ENCODE measurements at places on chromosomes 4 and X.

GRCh38 chr4:77449171-77449570, 156.4 kb upstream of the CXCL13 start:
- DNase-seq, result no peak

- peak; percentile 14 for DNase-seq
These were observed 418.2 kb downstream of the STIM2 start for GRCh38 chr4:27278615-27279375.

DNA sequence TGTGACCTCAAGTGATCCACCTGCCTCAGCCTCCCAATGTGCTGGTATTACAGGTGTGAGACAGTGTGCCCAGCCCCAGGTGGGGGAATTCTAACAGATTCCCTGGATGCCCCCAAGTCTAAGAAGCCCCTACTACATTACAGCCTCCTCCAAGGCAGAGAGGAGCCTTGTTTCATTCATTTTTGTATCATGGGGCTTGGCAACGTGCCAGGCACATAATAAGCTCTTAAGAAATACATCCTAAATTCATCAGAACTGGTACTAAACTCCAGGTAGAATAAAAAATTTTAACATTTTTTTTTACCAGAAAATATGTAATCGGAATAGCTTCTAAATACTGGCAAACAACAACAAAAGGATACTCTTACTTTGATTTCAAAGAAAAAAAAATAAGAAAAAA, 127.1 kb downstream of the CHIC2 start:
- DNase-seq, result no peak

DNA sequence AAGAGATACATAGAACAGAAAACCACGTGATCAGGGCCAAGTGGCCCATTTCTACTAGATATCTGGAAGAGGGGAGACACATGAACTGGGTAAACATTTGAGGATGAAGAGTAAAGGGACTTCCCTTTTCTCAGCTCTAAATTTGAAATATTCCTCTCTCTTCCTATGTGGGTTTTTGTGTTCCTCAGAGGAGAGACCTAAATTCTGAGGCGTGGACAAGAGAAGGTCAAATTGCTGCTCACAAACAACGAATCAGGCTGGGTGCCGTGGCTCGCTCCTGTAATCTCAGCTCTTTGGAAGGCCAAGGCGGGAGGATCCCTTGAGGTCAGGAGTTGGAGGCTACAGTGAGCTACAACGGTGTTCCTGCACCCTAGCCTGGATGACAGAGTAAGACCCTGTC, 216.0 kb downstream of the PTTG2 start:
- DNase-seq, result no peak

GRCh38 chr4:180333162-180333561, 1910.0 kb upstream of the TENM3 start:
- DNase-seq, result no peak

GRCh38 chr4:13523591-13524503, 20.5 kb downstream of the NKX3-2 start:
- DNase-seq, result no peak

- no peak for DNase-seq
These were observed 156.1 kb upstream of the HHIP start for GRCh38 chr4:144489831-144490230.

DNA sequence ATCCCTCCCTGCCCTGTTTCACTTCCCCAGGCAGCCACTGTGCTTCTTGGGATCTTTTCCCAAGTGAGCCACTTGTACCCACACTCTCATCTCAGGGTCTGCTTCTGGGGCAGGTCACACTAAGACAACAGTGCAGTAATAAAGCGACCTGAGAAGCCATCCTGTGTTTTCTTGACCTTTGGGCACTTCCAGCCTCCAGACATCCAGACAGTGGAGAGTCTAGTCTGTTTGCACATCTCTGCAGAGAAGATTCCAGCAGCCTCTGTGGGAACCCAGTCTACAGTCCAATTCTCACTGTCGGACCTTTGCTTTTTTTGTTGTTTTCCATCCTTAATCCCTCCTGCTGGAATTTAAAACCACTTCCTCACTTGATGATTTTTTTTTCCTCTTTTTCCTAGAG, 50.3 kb upstream of the ATP6AP2 start:
- DNase-seq, result peak; percentile 15

DNA sequence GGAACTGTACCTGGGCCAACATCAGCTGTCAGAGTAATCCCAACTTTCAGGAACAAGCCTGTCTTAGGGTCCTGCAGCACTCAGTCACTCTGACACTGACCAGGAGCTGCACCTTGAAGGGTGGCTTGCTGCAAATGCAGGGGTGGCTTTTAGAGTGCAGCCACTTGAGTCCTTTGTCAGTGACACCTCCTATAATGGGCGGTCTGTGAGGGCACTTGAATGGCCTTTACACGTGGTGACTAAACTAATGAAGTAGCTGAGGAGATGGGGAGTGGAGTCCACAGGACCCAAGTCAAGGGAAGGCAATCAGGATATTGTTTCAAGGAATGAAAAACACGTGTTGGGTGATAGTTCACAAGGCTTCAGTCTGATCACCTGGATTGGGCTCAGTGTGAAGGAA, 11.1 kb upstream of the LNX1 start:
- DNase-seq, result no peak

DNA sequence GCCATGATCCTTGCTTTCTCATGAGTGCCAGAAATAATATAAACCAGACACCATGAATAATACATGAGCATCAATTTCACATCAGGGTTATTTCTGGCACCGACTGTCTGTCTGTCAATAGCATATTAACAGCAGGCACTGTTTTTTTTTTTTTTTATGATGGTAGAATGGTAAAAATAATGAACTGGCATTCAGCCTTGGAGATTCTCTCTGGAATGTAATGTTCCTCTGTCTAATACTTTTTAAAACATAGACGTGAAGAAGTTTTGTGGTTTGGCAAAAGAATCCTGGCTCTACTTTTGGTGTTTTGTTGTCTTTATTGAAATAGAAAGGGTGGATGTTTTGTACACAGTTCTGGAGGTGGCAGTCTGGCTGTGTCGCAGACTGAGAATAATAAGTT, 874.6 kb upstream of the PRKX start:
- DNase-seq, result no peak

DNA sequence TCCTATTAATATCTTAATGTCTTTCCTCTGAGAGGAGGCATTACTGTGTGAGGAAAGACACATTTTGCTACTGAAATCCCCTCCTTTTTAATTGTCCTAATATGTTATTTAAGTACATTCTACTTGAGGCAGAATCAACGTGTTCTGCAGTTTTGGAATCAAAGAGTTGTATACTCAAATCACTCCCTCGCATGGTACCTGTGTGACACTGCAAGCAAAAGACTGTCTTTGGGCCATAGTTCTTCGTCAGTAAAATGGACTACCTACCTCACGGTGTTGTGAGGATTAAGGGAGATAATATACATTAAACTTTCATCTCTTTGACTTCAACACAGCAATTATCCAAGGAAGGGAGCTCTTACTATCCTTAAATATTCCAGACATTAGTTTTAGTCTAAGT, 61.5 kb downstream of the TIGD2 start:
- no peak for DNase-seq

DNA sequence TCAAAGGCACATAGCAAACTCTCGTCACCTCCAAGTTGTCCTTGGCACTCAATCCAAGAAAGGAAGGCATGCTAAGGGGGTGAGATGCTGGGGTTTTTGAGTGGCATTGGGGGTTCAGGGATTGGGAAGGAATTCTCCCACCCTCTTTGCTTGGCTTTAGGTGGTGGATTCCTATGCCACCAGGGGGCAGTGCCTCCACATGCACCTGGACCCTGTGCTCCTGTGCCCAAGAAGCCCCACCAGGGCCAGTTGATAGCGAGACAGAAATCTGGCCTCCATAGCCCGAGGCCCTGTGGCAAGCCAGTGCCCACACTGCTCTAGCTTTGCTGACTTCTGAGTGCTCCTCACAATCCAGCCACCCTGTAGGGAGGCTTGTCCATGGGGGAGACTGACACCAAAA, 2.0 kb upstream of the FATE1 start:
- peak; percentile 74 for DNase-seq

DNA sequence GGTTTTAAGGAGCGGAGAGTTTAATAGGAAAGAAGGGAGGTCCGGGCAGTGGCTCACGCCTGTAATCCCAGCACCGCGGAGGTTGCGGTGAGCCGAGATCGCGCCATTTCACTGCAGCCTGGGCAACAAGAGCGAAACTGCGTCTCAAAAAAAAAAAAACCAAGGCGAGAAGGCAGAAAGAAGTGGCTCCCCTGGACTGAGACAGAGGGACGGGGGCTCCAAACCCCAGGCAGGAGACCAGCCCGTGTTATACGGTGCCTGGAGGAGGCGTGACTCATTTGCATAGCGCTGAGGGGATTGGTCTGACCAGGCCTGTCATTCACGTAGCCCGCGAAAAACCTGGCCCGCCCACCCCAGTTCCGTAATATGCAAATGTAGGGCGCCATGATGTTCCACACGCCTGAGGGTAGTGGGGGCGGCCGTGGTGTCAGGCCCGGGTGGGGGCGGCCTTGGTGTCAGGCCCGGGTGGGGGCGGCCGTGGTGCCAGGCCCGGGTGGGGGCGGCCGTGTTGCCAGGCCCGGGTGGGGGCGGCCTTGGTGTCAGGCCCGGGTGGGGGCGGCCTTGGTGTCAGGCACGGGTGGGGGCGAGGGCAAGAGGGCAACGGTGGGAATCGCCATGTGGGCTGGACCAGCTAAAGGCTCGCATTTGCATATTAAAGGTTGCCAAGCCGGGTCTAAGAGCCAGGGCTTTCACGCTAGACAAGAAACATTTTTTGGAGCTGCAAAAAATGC, 2.1 kb downstream of the PLCXD1 start:
- DNase-seq, result peak; percentile 97

DNA sequence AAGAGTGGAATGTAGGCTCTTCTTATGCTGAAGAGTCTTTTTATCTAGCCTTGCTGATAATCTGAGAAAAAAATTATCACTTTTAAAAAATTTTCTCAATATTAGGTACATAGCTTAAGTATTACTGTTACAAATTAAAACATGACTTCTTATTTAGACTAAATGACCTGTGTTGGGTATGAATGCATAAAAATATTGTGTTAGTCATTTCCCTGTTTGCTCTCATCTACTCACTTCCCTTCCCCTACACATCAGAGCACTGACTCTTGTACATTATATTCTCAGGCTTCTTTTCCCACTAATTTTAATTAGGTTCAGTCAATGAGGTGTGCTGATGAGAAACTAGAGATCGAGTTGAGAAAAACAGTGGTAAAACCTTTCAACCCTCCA, 881.0 kb downstream of the PCDH18 start:
- DNase-seq, result no peak

DNA sequence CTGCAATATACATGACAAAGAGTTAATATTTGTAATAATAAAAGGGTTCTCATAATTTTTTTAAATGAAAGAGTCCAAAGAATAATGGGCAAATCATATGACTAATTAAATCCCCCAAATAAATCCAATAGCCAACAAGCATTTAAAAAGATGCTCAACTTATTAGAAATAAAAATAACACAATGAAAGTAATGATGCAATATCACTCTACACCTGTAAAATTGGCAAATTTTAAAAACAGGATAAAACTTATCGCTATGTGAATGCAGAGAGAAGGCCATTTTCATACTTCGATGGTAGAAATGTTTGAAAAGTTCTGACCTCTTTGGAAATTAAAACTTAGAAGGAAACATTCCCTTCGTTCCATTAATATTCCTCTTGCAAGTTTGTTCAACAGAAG, 1.9 kb downstream of the F8 start:
- DNase-seq, result no peak

Data from ELF-1 (cell line).